ENCODE measurements at places on chromosomes 2 and 18.
A peak's percentile ranks its signal among the peaks of the same experiment; 100 is the strongest.

DNA sequence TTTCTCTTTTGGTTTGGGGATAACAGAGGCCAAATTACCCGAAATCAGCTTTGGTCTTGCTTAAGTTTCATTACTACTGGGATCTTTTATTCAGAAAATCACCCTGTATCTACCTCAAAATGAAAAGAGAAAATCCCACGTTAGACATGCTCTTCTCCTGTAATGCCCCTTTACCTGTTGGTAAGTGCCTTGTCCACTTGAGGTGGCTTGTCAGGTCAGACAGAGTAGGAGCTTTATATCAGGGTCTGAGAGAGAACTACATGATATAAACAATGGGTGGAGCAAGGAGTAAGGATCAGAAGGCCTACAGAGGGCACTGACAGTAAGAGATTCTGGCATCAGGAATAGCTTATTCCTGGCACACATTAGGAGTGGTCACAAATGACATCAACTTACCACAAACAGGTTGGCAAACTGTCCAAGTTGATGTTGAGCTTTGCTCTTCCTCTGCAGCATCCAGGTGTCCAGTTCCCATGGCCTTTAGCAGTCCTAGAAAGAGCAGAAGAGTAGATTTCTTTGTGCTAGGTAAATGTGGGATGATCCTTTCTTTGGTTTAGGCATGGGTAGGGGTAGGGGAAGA is at the start of gene REG1B:
TSS of gene REG1B (minus strand) at position 209 of the 580 bp plus-strand sequence. CDS start 381 bp downstream, outside the sequence.
- no peak for DNase-seq

- no peak for DNase-seq
These were observed 16.4 kb downstream of the RSAD2 start for GRCh38 chr2:6893876-6894482.

DNA sequence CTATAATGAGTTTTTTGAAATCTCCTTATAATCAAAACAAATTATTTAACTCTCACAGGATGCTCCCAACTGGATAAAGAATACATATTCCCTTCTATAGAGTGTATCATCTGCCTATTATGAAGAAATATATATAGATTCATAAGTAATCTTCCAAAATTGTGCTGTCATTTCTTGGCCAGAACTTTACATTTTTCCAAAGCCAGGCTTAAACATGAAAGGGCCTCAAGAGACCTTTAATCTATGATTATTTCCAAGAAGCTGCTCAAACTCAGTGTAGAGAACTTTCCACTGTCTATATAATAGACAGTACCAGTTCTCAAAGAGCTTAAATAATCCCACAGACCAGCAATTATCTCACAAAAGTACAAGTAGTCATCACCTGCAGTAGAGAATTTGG is 211.0 kb downstream of the AKAIN1 start:
- DNase-seq = no peak

GRCh38 chr2:26020231-26020640 is 13.6 kb upstream of the RAB10 start:
- no peak for DNase-seq

- no peak for DNase-seq
These were observed 50.6 kb upstream of the SPRED2 start for GRCh38 chr2:65482971-65483370.

DNA sequence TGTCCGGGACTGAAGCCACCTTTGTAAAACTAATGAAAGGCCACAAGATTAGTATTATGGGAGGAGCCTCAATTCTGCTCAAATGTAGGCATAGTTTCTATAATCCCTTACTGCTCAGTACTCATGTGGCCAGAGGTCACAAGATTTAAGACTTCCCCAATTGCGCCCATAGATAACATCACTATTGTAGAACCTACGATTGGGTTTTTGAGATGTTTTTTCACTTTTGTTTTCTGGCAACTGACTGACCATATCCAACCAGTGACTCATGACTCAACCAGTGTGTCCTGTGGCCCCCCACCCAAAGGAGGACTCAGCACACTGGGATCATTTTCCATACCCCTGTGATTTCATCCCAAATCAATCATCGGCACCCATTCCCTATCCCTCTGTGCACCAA is 15.2 kb upstream of the TSPYL6 start:
- DNase-seq = no peak

DNA sequence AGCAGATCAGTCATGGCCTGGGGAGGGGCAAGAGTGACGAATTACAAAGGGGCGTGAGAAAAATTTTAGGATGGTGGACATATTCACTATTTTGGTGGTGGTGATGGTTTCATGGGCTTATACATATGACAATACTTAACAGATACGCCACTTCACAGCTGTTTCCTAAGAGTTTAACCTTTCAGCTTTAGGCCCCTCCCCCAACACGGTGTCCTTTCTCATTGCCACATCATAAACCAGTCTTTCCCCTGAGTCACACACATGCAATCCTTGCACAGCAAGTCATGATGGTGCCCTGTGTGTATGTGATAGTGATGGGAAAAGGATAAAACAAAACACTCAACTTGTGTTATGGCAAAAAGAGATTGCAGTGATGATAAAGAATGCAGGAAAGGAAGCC is 47.6 kb upstream of the IL1R1 start:
- DNase-seq = no peak

DNA sequence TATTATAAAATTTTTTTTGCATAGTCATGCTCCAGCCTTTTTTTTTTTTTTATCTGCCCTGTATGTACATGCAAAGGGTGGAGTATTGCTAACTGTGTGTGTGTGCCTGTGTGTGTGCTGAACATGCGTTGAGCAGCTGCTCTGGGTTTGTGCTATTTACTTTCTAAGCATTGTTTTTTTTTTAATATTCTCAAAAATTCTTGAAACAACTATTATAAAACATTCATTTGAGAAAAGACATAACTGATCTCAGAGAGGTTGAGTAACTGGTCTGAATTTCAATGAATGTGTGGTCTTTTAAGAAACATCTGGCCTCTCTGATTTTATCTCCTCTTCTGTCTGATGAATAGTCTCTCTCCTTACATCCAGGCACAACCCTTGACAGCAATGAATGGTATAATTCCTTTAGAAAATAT is 366.0 kb upstream of the SLC14A2 start:
- DNase-seq = no peak

DNA sequence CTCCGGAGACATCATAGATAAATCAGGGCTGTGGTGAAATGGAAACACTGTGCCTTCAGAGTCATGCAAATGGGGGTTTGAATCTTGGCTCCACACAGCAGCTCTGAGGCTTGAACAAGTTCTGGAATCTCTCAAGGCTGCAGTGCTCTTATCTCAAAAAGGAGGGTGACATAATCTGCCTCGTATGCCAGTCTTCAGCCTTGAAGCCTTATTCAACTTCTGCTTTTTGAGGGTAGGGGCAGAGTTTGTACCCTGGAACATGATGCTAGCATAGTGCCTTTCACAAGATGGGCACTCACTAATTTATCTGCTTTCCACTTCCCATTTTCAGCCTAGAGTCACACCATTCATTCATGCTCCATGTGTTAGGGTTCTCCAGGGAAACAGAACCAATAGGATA is 42.3 kb downstream of the GATA6 start:
- DNase-seq = no peak

DNA sequence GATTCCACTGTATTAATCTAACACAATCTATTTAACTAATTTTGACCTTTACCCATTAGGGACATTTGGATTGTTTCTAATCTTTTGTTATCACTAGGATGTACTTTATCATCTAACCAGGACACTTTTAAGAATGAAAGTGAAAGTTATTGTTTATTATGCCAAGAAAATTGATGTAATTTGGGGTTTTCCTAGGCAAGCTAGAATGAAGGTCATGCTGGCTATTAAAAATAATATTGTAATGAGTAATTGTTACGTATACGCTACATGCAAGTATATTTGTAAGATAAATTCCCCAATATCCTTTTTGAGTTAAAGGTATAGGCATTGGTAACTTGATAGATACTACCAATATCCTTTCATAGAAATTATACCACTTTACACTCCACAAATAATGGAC is 74.6 kb downstream of the COL5A2 start:
- peak; percentile 4 for DNase-seq

GRCh38 chr2:202278944-202279343 is 13.4 kb downstream of the NOP58 start:
- peak; percentile 26 for DNase-seq

GRCh38 chr18:22185273-22185672 is 15.9 kb downstream of the GATA6 start:
- no peak for DNase-seq

GRCh38 chr18:77201506-77201905 is 48.1 kb upstream of the GALR1 start:
- DNase-seq = no peak

- DNase-seq = no peak
These were observed 40.0 kb upstream of the CYBRD1 start for GRCh38 chr2:171482308-171482707.

- DNase-seq = no peak
These were observed 127.2 kb upstream of the SP5 start for GRCh38 chr2:170587922-170588321.

GRCh38 chr2:117553448-117553847 is 261.0 kb upstream of the DDX18 start:
- DNase-seq = no peak

DNA sequence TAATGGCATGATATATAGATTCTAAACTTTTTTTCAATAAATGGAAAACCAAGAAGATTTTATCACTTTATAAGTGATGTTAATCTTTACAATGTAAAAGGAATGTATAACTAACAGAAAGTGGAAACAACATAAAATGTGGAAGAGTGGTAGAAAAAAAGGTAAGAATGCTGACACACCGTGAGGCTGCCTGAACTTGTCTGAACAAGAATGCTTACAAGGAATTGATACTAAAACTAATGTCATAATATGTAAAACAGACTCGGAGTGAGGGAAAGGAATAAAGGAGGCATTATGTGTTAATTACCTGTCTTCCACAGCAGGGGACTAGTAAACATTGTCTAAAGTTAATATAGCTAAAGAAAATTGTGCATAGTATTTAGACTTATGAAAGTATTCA is 958.8 kb upstream of the TMEFF2 start:
- no peak for DNase-seq

DNA sequence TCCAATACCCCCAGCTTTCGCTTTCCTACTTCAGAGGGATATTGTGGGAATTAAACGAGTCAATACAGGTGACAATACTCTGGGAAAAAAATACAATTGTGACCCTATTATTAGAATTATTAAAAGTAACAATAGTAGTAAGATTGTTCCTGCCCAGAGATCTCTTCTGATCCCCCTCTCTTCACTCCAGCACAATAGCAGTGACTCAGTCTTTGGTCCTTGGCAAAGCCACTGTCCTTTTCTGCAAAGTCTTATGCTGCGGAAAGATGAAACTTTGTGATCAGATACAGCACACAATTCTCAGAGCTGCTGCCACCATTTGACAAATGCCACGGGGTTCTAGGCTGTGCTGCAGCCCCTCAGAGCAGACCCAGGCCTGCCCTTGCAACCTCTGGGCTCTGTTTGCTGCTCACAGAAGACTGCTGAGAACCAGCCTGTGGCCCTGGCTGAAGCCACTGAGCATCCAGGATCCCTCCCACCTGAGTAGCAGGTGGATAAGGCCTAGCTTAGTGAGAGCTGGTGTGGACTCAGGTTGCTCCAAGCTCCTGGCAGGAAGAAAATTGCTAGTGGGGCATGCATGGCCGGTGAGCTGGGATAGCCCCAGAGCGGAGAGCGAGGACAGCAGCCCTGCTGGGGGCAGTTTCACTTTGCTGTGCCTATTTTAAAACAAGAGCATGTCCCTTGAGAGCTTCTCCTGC is 60.1 kb upstream of the ROCK2 start:
- no peak for DNase-seq

DNA sequence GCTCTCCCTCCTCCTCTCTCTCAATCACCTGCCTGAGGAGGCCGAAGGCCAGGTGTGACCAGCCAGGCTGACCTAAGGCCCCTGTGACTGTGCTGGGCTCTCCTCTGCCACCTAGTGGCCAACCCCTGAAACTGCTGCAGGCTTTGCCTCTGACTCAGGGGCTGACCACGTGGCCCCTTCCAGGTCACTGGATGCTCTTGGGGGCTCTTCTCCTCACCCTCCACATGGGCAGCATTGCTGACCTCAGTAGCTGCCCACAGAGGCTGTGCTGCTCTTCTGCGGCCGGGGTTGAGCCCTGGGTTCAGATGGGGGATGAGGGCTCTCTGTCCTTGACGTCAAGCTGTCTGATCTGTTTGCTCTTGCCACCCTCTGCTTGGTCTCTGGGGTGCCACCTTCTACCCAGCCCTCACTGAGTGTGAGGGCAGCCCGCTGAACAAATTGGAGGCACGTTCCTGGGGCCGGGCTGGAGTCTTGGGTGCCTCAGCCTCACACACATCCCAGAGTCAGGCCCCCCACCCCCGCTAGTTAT is 122.7 kb downstream of the TWIST2 start:
- peak; percentile 40 for DNase-seq

GRCh38 chr18:52723550-52723970 is 383.6 kb downstream of the DCC start:
- no peak for DNase-seq

DNA sequence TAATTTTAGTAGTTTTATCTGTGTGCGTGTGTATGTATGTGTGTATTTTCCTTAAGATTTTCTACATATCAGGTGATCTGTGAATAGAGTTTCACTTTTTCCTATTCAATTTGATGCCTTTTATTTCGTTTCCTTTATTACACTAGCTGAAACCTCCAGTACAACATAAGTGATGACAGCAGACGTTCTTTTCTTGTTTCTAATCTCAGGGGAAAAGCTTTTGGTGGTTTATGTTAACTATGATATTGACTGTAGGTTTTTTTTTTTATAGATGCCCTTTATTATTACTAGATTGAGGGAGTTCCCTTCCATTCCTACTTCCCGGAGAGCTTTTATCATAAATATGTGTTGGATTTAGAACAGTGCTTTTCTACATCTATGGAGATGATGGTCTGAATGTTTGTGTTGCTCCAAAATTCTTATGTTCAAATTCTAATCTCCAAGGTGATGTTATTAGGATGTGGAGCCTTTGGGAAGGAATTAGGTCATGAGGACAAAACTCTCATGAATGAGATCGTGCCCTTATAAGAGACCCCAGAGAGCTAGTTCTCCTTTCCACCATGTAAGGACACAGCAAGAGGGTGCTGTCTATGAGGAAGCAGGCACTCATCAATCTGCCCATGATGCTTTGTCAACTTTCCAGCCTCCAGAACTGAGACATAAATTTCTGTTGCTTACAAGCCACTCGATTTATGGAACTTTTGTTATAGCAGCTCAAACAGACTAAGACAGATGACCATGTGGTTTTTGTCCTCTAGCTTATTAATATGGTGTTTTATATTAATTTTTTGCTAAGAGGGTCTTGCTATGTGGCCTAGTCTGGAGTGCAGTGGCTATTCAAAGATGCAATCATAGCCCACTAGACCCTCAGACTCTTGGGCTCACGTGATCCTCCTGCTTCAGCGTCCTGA is 5.9 kb upstream of the RHBDD1 start:
- no peak for DNase-seq

DNA sequence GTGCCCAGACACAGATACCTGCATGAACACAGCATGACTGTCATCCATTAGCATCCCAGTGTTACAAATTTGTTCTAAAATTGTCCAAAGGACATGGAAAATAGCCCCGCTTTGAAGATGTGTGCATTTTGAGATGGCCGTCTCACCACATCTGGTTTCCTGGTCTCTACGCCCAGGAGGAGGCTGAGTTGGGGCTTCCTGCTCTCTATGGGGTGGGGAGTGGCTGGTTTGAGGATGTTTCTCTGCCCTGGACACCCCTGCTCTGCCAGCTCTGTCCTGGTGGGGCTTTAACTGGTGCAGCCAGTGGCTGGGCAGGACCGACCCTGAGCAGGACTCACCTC is 74.6 kb upstream of the SMAD7 start:
- DNase-seq = no peak

Measured in CD4-positive, alpha-beta T cell treated with Interleukin-10 for 1 hour (primary cell).